ENCODE measurements at places on chromosomes 5 and 9. TPM values are rescaled to one million over a fixed set of nuclear protein-coding genes. Genes with fewer than 3 reads are reported as not detected.

DNA sequence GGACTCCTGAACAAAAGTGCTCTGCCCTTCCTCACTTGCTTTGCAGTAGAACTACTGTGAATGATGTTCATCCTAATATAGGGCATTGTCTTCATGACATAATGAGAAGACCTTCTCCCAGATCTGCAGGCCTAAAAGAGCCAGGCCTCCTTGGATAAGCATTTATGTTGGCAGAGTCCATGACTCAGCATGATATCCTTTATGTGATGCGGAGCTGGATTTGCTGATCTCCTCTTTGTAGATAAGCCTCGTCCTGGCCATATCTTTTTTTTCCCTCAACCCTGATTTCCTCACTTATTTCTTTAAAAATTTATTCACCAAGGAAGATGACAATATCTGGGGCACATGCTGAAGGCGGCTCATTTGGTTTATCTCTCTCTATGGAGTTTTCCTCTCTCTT is 62.4 kb upstream of the TAS2R1 start:
- no peak for DNase-seq

GRCh38 chr9:136944212-136944518 is 373 bp downstream of the FBXW5 start:
- no peak for DNase-seq

DNA sequence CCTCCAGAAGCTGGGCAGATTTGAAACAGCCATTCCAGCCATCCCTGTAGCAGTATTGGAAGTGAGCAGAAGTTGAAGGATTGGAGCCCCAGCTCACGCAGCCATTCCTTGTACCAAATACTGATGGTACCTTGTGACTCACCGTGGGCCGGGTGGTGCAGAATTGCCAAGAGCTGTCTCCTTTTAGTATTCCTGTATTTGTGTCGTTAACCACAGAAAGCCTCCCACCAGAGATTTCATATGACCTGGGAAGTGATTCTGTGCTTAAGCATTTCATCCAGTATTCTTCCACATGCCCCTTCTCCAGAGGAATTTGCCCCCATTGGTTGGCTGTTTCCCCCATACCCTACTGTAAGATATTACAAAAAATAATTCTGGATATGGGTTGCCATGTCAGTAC is 17.7 kb upstream of the TLX3 start:
- no peak for DNase-seq

DNA sequence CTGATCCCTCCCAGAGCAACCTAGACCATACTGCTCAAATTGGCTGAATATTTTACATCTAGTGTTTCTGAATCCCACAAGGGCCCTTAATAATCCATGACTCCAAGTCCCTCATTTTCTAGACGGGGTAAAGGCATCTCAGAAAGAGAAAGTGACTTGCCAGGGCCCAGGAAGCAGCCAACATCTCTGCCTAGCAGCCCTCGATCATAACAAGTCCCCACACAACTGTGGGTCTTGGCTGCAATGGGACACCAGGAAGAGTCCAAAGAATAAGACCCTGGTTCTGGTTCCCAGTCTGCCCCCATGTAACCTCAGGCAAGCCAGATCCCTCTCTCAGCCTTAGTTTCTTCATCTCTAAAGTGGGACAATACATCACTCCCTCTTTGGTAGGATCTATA is 6.3 kb downstream of the ANXA6 start:
- DNase-seq = no peak

Gene TAF11L11
- not detected for total RNA-seq
